D341Med (cell line): ENCODE measurements at places on chromosomes 4 and X.

DNA sequence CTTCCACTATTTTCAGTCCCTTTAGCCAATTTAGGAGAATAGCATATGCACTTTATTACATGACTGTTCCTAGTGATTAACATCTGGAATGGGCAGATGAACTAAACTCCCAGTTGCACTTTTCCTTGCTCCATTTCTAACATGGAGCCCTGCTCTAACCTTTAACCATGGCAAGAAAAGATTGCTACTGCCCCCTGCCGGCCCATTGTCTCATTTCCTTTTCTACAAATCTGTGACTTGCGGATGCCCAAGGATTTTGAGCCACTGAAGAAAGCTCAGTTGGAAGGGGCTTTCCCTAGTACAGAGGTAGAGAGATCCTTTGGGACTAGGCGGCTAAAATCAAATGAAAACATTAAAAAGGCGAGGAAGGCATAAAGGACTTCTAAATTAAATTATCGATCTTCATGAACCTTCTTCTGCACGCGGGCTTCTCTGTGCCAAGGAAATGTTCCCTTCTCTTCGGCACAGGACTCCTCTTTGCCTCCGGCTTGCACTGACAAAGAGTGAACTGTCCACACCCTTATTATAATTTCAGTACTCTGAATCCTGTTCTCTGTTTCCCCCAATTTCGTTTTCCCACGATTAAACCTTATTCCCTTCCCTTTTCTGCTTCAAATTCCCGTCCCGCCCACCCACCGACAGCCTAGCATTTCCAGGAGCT lies 577 bp upstream of the GLRA2 start:
- peak; percentile 47 for DNase-seq

- no peak for DNase-seq
Measured at GRCh38 chr4:25129917-25130316, 30.3 kb downstream of the SEPSECS start.

GRCh38 chrX:11789809-11790208 lies 31.8 kb downstream of the MSL3 start:
- DNase-seq: no peak

- no peak for DNase-seq
Measured at GRCh38 chr4:7187691-7188090, 4.6 kb upstream of the SORCS2 start.

- DNase-seq: no peak
Measured at GRCh38 chr4:53653484-53654053, 62.3 kb upstream of the LNX1 start.

GRCh38 chrX:45505214-45505613 lies 304.5 kb upstream of the DIPK2B start:
- DNase-seq: no peak

- no peak for DNase-seq
Measured at GRCh38 chr4:121651597-121651996, 45.2 kb downstream of the ANXA5 start.

- DNase-seq: peak; percentile 3
Measured at GRCh38 chr4:16117164-16117563, 33.3 kb upstream of the PROM1 start.

- peak; percentile 5 for DNase-seq
Measured at GRCh38 chrX:65035446-65035770, 59.2 kb upstream of the ZC4H2 start.

DNA sequence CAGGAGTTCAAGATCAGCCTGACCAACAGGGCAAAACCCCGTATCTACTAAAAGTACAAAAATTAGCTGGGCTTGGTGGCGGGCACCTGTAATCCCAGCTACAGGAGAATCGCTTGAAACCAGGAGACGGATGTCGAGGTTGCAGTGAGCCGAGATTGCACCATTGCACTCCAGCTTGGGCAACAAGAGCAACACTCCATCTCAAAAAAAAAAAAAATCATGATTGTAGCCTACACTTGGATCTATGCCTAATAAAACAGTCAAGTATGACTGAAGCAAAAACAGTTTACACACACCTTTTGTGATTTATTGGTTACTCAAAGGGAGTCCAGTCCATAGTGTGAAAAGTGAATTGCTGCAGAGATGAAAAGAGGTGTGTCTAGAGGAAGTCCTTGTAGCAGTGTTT lies 34.7 kb upstream of the TASL start:
- no peak for DNase-seq

DNA sequence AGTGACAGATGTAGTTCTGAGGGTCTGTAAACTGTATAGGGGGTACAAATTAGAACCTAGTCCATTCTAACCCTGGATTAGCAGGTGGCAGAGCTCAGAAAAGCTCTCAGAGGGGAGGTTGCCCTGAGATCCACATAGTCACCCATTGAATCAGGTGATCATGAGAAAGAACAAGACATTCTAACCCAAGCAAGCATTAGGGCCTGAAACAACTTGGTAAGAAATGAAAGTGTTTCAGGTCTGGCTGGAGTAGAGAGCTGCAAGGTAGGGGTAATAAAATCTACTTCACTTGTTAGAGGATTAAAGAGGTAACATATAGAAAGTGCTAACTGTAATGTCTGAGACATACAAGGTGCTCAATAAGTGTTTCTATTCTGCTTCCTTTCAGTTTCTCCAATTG lies 8.8 kb upstream of the BMP2K start:
- no peak for DNase-seq

GRCh38 chrX:56029691-56030090 lies 202.5 kb upstream of the KLF8 start:
- DNase-seq: no peak

DNA sequence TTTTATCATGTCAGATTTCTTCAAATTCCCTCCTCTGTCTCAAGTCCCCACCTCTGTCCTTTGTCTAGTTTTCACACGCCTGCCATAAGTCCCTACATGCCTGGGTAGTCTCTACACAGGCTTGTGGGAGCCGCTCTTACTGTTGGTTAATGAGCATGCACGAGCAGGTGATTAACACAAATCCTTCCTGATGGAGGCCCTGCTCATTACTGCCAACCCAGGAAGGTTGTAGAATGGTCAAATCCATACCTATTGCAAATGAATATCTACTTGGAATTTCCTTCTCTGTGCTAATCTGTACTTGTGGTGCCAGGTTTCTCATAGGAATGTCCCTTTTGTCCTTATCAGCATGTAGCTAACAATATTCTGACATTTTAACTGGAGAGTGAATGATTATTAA lies 208.4 kb upstream of the HDX start:
- no peak for DNase-seq
